ENCODE measurements at places on chromosomes 2 and 18.

DNA sequence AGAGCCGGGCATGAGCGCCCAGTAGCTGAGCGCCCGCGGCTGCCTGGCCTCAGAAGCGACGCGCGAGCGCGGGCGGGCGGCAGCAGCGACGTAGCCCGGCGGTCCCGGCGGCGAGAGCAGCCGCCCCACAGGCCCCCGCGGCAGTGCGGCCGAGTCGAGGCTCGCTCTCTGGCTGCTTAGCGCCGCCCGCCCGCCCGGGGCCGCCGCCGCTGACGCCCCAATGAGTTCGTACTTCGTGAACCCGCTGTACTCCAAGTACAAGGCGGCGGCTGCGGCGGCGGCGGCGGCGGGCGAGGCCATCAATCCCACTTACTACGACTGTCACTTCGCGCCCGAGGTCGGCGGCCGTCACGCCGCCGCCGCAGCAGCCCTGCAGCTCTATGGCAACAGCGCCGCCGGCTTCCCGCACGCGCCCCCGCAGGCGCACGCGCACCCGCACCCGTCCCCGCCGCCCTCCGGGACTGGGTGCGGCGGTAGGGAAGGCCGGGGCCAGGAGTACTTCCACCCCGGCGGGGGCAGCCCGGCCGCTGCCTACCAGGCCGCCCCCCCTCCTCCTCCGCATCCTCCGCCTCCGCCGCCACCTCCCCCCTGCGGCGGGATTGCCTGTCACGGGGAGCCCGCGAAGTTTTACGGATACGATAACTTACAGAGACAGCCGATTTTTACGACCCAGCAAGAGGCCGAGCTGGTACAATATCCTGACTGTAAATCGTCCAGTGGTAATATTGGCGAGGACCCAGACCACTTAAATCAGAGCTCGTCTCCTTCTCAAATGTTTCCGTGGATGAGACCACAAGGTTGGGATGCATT is 847 bp downstream of the HOXD8 start:
- no peak for DNase-seq

GRCh38 chr2:73981081-73982001 is 3.4 kb upstream of the TET3 start:
- no peak for DNase-seq

DNA sequence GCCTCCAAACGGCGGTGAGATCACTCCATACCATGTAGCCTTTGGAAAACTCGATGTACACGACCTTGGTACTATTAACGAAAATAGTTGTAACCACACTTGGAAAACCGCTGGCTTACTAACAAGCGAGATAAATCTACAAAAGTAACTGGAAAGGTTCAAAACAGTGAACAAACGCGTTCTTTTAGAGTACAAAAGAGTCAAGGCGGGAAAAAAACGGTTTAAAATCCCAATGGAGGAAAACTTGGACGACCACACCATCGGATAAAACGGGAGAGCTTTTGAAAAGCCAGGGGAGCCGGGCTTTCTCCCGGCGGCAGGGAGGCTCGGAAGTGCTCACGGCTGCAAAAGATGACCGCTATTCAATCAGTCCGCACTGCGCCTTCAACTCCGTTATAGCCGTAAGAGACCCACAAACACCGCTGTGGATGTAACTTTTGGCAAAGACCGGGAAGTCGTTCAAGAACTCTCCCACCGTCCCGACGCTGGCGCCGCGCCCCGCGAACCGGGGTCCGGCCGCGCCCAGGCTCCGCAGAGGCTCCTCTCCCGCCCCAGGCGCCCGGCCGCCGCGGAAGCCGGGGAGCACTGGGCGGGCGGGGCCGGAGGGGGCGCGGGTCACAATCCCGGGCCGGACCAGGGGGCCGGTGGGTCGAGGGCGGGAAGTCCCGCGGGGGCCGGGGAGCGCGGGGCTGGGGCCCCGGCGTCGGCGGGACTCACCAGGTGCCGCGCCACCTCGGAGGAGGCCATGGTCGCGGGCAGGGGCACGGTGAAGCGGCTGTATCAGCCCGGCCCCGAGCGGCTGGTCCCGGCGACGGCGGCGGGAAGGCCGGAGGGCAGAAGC is 465 bp downstream of the SEPTIN10 start:
- DNase-seq = no peak

DNA sequence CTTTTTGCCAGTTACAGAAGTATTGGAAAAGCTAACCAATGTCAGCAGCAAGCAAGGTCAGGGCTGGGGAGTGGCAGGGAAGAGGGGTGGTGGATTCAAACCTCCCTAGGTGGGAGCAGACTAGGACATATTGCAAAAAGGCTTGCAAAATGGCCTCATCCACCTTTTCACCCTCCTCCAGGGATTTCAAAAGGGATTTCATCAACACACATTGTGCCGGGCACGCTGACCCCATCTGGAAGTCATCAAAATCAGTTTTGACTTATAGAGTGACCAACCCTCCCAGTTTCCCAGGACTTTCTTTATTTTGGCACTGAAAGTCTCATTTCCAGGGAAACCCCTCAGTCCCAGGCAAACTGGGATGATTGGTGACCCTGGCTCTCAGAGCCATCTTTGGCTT is 94.7 kb downstream of the BIN1 start:
- DNase-seq = no peak

All from stimulated activated CD4-positive, alpha-beta T cell treated with anti-CD3 and anti-CD28 coated beads, Interleukin-15, amount 100 ng/mL, for 1 hour (primary cell).